Sciatic nerve (tissue), 2 donors: ENCODE measurements at places on chromosomes 1 and 21. TPM values are rescaled to one million over a fixed set of nuclear protein-coding genes. Genes with fewer than 3 reads are reported as not detected.

- DNase-seq, result no peak
These were observed 178.9 kb upstream of the CAMK1G start for GRCh38 chr1:209404577-209404976.

Gene KCNQ4
- total RNA-seq, result 2.3 TPM

DNA sequence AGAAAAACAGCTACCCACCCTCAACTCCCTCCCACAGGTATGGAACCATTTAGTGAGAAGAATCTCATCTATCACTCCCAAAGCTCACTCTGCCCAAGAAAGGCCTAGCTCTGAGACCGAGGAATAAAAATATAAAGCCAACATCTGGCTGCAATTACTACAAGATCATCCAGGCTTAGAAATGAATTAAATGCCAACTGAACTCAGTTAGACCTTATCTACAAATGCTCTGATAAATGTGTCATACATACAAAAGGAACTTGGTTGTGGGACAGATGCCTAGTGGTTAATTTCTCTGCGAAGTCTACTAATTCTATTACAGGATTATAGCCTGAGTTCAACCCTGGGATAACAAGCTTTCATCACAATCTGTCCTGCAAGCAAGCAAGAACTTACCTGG, 6.7 kb downstream of the ADIPOR1 start:
- DNase-seq, result no peak

DNA sequence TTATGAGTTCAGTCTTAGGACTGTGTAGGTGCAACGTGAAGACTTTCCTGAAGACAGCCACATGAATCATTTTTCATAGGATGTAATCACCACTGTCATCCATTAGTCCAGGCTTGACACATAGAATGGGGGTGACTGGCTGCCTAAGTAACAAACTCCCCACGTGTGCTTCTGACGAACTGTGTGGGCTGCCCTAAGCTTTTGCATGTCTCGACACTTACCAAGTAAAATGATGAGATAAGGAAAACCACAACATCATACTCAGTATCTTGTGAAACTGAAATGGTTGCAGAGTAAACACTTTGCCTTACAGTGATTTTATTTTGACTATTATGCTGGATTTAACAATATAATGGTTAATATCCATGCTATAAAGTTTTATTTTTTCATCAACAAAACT, 19.5 kb downstream of the ERG start:
- no peak for DNase-seq

- no peak for DNase-seq
These were observed 59.3 kb downstream of the NCAM2 start for GRCh38 chr21:21057349-21058062.
